Bone marrow (tissue), 2 donors: ENCODE measurements at places on chromosomes 1 and 21.
A peak's percentile ranks its signal among the peaks of the same experiment; 100 is the strongest.

DNA sequence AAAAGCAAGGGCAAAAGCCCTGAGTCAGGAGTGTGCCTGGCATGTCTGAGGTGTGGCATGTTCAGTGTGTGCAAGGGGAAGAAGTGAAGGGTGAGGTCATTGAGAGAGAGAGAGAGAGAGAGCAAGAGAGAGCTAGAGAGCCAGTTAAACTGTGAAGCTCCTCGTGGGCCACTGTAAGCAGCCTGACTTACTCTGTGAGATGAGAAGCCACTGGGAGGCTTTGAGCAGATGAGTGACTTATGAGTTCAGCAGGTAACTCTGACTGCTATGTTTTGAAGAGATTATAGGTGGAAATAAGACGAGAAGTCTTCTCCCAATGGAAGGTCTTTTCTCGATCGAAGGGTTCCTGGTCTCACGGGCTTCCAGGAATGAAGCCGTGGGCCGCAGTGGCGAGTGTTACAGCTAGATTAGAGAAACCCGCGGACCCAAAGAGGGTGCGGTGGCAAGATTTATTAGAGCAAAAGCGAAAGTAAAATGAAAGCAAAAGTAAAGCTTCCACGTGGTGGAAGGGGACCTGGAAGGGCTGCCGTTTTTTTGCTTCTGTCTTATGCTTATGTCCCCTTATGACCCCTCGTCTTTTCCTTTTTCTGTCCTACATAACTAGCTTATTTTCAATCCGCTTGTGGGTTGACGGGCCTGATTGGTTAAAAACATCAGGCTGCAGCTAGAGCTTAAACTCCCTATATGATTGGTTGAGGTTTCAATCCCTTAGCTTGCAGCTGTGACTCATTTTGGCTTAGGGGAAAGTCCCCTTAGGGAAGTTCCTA is 323.1 kb upstream of the FAM78B start:
- peak; percentile 77 for DNase-seq

GRCh38 chr1:64691626-64692025 is 53.2 kb upstream of the RAVER2 start:
- no peak for DNase-seq

DNA sequence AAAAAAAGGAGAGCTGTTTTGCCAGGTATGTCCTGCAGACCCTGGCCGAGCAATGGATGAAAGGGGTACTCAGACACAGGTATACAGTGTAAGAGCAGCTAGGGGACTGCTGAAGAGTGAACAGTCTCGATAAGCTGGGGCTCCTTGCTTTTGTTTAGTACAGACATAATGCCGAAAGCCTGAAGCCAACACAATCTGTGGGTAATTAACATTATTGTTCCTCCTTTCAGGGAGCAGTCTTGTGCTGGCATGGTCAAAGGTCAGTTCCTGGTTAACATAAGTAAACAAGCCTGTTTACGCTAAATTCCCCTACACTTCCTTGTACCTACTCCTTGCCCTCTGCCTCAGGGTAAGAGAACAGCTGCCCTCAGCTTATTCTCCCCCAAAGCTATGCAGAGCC is 272.3 kb upstream of the ST6GALNAC5 start:
- DNase-seq = no peak

DNA sequence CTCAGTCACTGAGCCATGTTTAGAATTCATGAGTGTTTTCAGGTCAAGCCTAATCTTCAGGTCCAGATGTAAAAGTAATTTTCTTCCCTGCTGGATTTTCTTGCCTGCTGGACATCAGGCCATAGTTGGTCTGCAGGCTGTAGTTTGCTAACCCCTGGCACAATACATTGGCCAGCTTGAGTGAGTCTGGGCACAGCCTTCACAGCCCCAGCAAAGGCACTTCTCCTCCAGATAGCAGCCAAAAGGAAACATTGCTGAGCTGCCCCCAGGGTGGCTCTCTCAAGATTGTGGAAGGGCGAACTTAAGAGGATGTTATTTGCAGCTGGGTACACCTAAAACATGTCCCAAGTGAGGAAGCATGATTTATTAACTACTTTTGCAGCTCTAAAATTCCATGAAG is 126.8 kb downstream of the PIK3R3 start:
- DNase-seq = no peak

- DNase-seq = no peak
Observed at GRCh38 chr1:179812501-179813292, 64.9 kb downstream of the TOR1AIP2 start.
